Smooth muscle cell of the coronary artery (primary cell): ENCODE measurements at places on chromosomes 7 and 10. TPM values are rescaled to one million over a fixed set of nuclear protein-coding genes. Genes with fewer than 3 reads are reported as not detected.

Gene PPIF
- total RNA-seq: 17.1 and 46.5 TPM in 2 replicates

Gene C10orf105
- total RNA-seq: under 0.01 and 0.12 TPM in 2 replicates

Gene GIMAP1
- total RNA-seq: not detected in 2 replicates

Gene AS3MT
- total RNA-seq: 5.0 and 5.9 TPM in 2 replicates
